Amniotic stem cell (primary cell): ENCODE measurements at places on chromosomes 2 and 18.

DNA sequence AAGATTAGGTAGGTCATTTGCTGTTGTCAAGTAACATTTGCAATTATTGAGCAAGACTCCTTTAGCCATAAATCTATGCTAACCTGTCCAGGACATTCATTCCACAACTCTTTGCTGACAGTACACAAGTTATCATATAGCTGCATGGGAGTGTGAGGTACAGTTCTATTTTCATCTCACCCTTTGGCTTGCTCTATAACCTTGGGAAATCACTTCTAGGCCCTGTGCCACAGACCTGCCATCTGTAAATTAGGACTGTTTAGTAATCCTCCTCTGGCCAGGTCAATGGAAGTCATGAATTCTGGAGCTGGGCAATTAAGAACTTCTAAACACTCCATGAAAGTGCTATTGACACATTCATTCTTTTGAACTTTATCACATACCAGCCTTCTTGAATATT, 34.6 kb upstream of the PAIP2B start:
- no peak for DNase-seq

DNA sequence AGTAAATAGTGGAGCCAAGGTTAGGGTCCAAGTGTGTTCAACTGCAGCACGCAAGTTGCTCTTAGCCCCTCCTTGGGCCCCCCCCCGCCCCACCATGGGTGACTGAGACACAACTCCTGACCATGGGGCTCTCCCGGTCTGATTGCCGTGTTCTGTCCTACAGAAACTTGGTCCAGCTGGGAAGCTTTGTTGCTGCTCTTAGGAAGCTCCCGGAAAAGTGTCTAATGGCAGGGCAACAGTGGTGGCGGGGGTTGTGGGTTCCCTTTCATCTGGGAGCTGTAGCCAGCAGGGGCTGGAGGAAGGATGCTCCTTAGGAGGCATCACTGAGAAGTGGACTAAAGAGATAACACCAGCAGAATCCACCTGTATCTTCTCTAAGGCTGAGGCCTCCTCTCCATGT, 111.1 kb downstream of the CYP26B1 start:
- no peak for DNase-seq

GRCh38 chr2:2717406-2717805, 386.3 kb upstream of the MYT1L start:
- DNase-seq = no peak

- DNase-seq = no peak
Measured at GRCh38 chr2:235098269-235098668, 146.5 kb downstream of the SH3BP4 start.

DNA sequence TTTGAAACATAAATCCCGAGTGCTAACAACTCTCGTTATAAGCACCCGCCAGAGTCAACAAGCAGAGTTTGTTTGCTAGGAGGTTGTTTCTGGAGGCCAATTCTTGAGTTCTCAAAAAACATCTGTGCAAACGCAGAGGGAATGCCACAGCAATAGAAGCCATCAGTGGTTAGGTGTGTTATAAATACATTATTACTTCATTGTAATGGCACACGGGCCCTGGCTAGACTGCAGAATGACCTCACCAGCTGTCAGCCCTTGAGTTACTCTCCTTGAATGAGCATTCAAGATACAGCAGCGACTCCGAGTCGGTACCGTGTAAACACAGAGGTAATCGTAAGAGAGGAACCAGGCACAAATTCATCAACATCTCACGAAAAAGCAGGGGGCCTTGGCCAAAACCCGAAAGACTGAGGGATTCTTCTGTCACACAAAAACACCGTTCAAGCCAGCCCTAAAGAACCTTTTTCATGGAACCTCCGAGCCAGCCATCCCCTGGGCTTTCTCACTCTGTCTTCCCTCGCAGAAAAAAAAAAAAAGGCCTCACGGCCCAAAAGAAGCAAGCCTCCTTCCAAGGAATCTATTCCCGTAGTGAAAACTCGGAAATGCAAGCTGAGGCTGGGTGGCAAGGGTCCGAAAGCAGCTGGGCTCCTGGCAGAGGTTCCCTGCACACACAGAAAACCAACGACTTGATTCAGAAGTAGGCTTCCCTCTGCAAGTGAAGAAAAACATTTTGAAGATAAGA, 133.7 kb upstream of the MEIS1 start:
- no peak for DNase-seq

- no peak for DNase-seq
Measured at GRCh38 chr18:49560624-49561288, 1.1 kb upstream of the LIPG start.

DNA sequence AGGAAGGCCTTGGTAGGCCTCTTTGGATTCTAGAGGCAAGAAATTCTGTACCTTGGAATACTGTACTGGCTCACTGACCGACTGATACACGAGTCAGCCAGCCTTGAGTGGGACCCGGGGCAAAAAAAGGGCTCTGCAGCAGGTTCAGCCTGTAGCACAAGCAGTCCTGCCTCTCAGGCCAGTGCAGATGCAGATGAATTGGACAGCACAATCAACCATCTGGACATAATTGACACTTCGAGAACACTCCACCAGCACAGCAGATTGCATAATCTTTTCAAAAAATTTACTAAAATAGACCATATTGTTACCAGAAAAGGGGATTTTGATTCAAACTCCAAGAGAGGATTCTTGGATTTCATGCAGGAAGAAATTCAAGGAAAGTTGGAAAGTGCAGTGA, 241.6 kb downstream of the RPIA start:
- DNase-seq = no peak

GRCh38 chr2:174120346-174120745, 128.0 kb downstream of the OLA1 start:
- DNase-seq = no peak
